ENCODE measurements at places on chromosomes 13 and 19. TPM values are rescaled to one million over a fixed set of nuclear protein-coding genes. Genes with fewer than 3 reads are reported as not detected.

- DNase-seq, result no peak
Observed at GRCh38 chr19:7215176-7215575, 79.0 kb downstream of the INSR start.

DNA sequence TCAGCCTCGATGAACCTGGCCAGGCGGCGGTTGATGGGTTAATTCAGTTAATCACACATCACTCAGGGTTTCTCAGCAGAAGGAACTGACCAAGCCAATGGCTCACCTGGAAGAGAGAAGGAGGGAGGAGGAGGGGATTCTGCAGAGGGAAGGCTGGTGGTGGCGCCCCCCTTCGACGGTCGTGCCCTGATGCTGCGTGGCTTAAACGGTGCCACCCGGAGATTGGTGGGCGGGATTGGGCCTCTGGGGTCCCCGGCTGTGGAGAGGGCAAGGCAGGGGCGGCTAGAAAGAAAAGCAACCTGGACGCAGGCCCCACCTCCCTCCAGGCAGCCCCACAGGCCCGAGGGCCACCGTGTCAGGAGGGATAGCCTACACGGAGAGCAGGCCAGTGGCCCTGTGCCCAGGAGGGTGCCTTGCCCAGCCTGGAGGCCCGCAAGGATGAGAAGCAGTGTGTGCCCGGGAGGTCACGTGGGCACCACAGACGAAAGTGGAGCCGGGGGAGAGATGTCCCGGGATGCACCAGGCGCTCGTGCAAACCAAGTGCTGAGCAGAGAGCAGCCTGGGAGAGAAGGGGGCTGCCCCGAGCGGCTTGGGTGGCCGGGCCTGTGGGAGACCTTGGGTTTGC is 16.0 kb downstream of the CSNK1G2 start:
- no peak for DNase-seq

DNA sequence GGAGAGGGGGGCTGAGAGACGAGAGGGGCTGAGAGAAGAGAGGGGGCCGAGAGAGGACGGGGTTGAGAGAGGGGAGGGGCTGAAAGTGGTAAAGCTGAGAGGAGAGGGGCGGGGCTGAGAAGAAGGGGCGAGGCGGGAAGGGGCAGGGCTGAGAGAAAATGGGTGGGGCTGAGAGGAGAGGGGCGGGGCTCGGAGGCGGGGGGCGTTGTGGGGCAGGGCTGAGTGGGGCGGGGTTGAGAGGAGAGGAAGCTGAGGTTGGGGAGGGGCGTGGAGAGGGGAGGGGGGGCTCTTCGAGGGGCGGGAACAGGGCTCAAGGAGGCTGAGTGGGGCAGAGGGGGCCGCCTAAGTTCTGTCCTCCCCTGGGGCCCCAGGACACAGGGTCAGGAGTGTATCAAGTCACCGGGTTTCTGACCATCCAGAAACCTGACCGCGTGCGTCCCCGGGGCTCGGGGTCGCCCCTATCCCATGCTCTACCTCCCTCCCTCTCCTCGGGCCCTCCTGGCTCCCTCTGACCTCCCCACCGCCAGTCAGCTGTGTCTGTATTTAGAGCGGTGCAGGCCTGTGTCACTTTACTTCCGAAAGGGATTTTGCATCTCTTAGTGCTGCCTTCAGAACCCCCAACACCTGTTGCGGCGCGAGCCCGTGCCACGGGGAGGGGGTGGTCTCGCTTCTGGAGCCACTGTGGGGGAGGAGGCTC is 38.6 kb upstream of the SEMA6B start:
- DNase-seq, result peak; percentile 51

DNA sequence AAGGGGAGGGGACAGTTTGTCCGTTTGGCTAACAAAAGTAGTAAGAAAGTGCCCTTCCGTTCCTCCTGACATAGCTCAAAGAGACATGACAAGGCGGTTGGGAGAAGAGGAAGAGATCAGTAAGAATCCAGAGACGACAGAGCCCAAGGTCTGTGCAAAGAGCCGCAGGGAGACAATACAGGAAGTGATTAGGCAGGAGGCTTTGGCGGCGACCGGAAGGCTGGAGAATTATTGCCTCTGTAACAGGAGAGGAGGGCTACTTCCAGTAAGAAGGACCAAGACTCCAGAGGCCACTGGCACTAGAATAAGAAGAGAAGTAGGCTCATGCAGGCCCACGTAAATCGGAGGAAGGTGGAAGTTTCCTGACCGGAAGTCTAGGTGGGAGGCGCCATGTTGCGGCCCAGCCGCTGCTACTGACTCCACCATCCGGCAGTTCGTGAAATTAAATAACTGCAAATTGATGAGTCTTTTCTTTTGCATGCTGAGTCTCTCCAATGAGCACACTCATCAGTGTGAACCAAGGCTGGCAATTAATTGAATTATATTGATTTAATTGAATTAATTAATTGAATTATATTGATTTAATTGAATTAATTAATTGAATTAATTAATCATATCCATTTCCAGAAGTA is 9.9 kb downstream of the RFX2 start:
- peak; percentile 78 for DNase-seq

DNA sequence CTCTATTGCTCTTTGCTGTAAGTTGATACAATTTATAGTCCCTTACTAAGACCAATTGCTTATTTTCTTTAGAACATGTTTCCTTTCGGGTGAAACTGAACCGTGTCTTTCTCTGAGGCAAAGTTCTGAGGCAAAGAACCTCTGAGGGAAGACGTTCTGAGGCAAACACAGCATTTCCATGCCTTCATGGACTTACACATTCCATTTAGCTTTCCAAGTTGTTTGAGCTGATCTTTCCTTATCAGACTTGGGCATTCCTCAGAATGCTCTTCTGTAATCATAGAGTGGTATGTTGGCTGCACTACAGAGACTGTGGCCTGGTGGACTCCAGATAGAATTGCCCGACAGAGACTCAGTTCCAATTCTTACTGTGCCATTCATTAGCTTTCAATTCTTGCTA is 579.1 kb downstream of the KCTD12 start:
- no peak for DNase-seq

CYP4F8 gene
- not detected for total RNA-seq

GRCh38 chr19:43464134-43464775 is 1.2 kb downstream of the LYPD3 start:
- DNase-seq, result no peak

DNA sequence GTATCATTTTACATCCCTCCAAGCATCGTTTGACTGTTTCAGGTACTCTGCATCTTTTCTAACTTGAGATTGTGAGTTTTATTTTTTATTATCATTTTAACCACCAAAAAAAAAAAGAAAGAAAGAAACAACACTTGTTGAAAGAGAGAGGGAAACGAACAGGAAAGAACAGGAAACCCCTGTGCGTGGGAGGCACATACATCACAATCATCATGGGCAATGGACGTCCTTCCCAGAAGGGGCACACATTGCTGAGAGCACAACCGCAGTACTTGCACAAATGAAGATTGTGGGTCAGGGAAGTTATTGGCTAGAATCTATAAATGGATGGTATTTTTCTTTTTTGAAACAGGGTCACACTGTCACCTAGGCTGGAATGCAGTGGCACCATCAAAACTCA is 1.7 kb downstream of the CLC start:
- no peak for DNase-seq

- DNase-seq, result no peak
Observed at GRCh38 chr13:78067290-78067689, 148.7 kb upstream of the EDNRB start.

- no peak for DNase-seq
Observed at GRCh38 chr13:77339408-77339807, 12.5 kb upstream of the MYCBP2 start.

DNA sequence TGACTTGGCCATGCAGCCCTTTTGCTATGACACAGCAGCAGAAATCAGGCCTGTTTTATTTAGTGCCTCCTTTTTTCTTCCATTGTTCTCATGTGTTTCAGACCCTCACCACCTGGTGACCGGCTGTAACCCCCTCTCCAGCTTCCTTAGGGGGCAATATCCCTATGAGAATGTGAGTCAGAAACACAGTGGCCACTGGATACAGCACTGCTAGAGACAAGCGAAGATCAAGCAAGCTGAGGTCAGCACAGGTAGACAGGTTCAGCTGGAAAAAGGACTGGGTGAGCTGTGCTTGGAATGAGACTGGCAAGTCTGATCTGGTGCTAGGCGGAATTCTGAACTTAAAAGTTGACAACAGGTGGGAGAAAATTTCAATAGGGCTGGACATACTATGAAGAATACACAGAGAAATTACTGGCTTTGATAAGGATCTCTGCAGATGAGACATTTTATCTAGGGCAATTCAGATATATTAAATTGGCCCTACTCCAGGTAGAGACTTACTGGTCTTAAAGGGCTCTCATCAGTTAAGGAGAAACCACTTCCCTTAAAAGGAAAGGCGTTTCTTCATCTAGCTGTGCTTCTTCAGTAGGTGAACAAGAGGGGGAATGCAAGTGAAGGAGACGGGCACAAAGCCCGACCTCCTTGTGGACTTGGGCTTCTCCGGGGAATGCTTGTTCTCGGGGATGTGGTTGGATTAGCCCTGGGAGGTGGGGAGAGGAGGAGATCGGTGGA is 83.3 kb downstream of the ERCC5 start:
- no peak for DNase-seq

GRCh38 chr19:45554481-45554880 is 30.1 kb downstream of the OPA3 start:
- DNase-seq, result no peak

DNA sequence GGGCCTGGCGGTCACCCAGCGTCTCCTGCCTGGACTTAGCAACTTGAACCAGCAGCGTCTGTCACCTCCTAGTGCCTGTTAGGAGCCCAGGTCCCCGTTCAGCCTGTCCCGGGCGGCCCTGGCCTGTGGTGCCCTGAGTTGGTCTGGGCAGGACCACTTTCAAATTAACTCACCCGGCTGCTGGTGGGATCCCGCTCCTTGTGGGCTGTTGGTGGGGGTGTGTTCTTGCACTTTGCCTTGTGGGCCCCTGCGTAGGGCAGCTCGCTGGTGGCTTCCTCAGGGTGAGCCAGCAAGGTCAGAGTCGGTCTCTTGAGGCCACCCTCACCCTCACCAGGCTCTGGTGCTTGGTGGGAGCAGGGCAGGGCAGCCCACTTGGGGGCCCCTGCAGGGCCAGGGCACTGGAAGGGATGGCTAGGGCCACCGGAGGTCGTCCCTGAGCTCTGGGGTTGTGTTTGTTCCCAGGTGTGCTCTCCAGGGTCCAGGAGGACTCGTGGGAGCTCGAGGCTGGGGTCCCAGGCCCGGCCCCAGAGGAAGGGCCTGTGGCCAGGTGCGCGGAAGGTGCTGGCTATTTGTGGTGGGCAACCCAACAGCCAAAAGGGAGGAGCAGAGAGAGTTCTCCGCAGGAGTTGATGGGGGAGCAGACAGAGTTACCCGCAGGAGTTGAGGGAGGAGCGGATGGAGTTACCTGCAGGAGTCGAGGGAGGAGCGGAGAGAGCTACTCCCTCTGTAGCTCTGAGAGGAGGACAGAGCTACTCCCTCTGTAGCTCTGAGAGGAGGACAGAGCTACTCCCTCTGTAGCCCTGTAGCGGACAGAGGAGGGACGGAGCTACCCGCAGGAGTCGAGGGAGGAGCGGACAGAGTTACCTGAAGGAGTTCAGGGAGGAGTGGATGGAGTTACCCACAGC is 16.9 kb downstream of the TFDP1 start:
- no peak for DNase-seq

- peak; percentile 90 for DNase-seq
Observed at GRCh38 chr13:44013758-44014291, 134.1 kb downstream of the LACC1 start.

GARIN5A gene
- 0.20 TPM for total RNA-seq

DNA sequence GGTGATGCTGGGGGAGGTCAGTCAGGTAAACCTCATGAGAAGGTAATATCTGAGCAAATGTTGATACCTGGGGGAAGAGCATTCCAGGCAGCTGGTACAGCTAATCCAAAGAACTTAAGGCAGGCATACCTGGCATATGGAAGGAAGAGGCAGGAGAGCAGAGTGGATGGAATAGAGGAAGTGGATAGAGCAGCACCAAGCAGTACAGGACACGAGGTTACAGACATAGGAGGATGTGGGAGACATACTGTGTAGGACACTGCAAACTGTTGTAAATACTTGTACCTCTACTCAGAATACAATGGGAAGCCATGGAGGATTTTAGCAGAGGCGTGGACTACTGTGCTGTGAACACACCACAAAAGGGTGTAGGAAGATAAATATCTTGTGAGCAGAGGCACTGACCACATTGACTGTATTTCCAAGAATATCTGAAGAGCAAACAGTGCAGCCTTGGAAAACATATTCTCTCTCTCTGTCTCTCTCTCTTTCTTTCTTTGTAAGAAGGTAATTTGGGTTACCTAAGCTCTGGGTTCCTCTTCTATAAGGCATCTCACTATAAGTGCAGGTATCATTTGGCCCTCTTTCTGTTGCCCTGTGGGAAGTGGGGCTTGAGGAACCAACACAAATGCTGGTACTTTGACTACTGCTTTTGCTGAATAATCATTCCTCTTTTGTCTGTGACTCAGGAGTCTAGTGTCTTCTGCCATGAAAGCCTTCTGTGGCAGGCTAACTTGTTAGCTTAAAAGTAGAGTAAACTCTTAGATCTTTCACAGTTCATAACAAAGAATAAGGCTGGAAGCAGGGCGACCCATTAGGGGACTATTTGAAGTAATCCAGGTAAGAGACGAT is 238.0 kb downstream of the VWA8 start:
- no peak for DNase-seq

GRCh38 chr19:52197964-52198363 is 8.1 kb downstream of the PPP2R1A start:
- no peak for DNase-seq

FAM216B gene
- not detected for total RNA-seq

- DNase-seq, result no peak
Observed at GRCh38 chr19:55488986-55489710, 912 bp downstream of the SSC5D start.

ZNF431 gene
- total RNA-seq, result 2.2 TPM

- no peak for DNase-seq
Observed at GRCh38 chr19:19670070-19670551, 1.5 kb downstream of the ZNF101 start.

KIR2DL1 gene
- total RNA-seq, result not detected

- DNase-seq, result peak; percentile 89
Observed at GRCh38 chr19:37902668-37903067, 3.7 kb downstream of the WDR87 start.

CYP4F2 gene
- total RNA-seq, result not detected

FXYD7 gene
- total RNA-seq, result not detected

PRSS57 gene
- total RNA-seq, result not detected

DNA sequence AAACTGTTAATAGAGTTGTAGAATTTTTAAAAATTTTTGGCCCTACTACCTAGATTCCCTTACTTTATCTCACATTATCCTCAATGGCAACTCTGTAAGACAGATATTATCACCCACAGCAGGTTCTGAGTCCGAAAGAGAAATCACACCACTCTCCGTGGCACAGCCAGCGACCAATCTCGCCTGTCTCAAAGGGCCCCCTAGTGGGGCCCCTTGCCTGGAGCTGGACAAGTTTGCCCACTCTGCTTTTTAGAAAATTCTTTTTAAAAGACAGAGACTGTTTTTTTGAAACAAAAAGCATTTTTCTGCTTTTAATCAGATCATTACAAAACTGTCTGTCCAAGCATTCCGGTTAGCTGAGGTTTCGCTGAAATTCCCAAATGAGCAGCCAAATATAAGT is 21.7 kb downstream of the PHF11 start:
- peak; percentile 20 for DNase-seq

All from lung microvascular endothelial cell (primary cell).